ENCODE measurements at places on chromosomes 3 and 15. TPM values are rescaled to one million over a fixed set of nuclear protein-coding genes. Genes with fewer than 3 reads are reported as not detected.
A peak's percentile ranks its signal among the peaks of the same experiment; 100 is the strongest.

Gene CCR1
- 10.0 TPM for total RNA-seq

Gene ITPKA
- total RNA-seq = 57.5 TPM

DNA sequence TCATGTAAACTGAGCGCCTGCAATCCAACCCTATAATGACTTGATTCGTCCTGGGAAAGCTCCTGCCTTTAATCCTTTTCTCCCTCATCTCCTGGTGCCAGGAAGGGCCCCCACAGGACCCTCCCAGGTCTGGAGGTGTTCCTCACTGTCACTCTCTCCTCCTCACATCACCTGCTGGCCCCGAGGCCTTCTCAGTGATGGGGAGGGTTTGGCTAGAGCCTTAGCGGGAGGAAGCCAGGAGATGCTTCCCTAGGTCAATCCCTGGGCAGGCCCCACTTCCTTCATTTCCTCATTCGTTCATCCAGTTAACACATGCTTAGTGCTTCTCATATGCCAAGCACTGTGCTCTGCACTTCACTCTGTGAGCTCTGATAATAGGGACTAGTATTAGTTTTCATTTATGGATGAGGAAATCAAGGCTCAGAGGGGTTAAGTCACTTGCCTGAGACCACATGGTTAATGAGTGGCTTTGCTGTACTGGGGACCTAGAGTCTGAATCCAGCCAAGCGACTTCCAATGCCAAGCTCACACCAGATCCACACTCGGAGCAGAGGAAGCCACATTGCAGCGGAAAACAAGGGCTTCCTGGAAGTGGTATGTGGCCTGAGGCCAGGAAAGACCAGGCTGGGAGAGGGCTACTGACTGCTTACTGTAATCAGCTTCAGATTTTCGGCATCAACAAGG is 50.3 kb upstream of the CHRNB4 start:
- DNase-seq = no peak

DNA sequence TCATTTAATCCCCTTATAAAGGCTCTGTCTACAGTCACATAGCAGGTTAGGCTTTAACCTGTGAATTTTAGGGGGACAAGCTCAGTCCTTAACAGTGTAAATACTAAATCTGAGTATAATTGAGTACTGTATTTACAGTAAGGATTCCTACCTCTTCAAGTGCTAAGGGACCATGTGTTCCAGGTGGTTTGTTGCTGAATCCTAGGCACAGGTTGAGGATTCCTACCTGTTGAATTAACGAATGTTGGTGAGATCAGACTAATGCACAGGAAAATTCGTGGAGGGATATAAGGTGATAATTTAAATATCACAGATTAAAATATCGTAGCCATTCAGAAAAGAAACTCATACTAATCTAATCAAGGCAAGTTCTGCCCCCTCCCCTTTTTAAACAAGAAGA is 24.9 kb downstream of the CDV3 start:
- DNase-seq = no peak

GRCh38 chr3:12598890-12599289 is 42.0 kb downstream of the MKRN2 start:
- no peak for DNase-seq

- DNase-seq = no peak
Measured at GRCh38 chr3:8647137-8647985, 2.8 kb upstream of the SSUH2 start.

DNA sequence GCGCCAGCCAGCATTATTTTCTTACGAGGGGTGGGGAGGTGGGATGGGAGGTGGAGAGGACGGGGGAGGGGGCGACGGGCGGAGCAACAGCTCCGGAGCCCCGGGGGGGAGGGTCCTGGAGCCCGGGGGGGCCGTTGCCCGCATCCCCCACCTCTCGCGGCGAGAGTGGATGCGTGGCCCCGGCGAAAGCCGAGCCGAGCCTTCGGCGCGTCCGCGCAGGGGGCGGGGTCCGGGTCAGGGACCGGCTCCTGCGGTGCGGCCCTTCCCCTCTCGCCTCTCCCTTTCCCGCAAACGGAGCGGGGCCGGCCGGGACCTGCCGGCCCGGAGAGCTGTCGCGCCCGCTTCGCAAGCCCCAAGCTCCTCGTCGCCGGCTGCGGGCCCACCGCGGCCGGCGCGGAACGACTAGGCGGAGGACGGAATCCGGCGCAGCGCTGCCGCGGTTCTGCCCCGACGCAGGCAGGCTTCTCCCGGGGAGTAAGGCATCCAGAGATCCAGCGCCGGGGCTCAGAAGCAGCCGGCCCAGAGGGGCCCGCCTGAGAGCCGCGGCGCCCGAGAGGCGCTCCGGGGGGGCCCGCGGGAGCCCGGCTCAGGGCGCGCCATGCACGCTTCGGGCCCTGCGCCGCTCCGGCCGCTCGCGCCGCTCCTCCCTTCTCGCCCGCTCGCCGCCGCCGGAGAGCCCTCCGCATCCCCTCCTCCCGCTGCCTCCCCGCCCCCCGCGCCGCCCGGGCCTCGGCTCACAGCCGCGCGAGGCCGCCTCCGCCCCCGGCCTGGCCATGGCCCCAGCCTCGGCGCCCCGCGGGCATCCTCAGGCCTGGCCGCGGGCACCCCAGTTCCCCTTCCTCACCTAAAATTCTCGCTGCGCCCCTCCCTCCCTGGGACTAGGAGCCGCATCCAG is 459 bp upstream of the ADCY5 start:
- peak; percentile 63 for DNase-seq

DNA sequence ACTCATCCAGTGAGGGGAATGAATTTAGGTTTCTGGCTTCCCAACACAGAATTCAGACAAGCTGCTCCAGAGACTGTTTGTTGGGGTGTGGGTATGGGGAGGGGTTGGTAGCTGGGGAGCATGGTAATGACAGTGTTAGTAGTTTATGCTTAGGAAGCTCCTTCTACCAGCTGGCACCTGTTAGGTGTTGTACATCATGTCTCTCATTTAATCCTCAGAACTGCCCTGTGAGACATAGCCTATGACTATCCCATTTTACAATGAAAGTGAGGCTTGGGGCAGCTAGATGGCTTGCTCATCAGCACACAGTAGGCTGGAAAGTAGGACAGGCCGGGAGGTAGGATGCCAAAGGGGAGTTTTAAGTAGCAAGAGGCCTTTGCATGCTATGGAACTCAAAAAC is 2.5 kb downstream of the EIF4E3 start:
- no peak for DNase-seq

DNA sequence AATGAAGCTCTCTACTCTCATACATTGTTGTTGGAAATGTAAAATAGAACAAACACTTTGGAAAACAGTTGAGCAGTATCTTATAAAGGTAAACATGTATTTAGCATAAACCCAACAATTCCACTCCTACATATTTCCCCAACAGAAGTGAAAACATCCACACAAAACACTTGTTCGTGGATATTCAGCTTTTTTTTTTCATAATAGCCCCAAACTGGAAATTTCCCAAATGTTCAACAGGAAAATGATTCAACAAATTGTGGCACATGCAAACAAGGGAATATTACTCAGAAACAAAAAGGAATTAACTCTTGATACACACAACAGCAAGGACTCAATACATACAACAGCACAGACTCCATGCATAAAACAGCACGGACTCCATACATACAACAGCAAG is 28.5 kb downstream of the RFTN1 start:
- no peak for DNase-seq

GRCh38 chr3:72082776-72083462 is 298.0 kb upstream of the PROK2 start:
- no peak for DNase-seq

DNA sequence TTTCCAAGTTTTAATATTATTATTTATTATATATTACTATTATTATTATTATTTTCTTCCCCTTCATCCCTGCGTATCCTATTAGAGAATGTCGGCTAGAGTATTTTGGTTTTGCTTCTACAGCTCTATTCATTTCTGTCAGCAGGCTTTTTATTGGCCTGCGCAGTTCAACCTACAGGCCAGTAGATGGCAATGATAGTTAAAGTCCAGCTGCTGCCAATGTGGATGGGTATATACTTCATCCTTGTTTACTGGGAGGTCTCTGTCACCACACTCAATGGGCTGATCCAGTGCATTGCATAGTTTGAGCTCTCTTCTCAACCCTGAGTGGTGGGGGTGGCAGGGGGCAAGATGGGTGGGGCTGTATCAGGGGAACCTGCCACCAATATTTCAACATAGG is 799.8 kb downstream of the NSUN3 start:
- DNase-seq = no peak

DNA sequence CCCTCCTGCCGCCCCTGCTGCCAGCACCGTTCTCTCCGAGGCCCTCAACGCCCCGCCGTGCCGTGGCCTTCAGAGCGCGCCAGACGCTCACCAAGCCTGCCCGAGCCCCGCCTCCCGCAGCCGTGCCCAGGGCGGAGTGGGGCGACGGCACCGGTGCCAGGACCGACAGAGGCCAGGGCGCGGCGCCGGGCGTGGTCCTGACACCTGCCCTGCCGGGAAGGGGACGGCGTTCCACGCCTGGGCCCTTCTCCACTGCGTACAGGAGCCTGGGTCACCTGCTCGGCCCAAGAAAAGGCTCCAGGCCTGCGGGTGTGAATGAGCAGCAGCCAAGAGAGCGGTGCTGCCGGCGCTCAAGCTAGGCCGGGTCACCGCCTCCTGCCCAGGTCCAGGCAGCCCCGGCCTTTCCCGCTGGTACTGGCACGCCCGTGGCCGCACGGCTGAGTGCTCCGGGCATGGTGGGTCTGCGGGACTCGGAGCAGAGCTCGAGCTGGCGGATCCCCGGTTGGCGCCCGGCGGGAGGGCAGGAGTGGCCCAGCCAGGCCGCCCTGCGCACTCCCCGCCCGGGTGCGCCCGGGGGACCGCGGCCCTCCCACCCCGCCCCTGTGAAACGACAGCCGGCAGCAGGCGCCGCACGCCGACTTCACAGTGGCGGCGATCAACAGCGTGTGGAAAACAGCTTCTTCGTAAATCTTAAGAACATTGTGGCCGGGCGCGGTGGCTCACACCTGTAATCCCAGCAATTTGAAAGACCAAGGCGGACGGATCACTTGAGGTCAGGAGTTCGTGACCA is 4.2 kb downstream of the OCA2 start:
- peak; percentile 93 for DNase-seq

DNA sequence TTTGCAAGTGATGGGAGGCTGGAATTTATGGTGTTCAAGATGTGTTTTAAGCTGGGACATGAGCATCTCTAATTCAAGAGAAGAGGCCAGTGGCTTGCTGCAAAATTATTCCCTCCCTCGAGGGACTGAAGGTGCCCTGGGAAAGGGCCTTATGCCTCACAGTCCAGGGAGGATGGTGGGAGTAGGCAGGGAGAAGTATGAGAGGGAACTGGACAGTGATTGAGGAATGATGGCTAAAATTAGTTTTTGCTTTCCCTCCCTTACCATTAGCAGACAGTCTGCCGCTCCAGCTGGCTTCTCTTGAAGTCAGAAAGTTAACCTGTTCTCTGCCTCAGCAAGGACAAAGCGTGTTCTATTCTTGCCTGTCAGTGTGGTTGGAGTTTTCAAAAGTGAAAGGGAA is 139.8 kb upstream of the SEMA6D start:
- no peak for DNase-seq
